Natural killer cell treated with Interleukin-12 subunit alpha and Interleukin-12 subunit beta and Interleukin-15 and Interleukin-18, amount 100 ng/mL, for 72 hours (primary cell): ENCODE measurements at places on chromosomes 6 and 20.

DNA sequence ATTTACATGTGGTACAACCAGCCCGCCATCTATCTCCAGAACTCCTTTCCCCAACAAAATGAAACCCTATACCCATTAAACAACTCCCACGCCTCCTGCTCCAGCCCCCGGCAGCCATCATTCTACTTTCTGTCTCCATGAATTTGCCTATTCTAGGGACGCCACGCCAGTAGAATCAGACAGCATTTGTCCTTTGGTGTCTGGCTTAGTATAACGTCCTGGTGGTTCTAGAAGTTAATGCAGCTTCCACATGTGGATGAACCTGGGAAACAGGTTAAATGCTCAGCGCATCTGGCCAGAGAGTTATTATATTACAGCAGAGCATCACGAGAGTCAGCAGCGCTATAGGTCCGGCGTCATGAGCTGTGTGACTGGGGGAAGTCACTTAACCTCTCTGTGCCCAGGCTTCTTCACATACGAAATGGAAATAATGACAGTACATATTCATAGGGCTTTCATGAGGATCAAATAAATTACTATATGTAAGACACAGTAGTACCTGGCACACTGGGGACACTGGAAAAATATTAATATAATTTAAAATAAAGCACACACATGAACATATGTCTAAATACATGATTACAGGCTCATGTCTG lies 178.7 kb upstream of the TAB2 start:
- H3K4me3 ChIP-seq: peak overlapping the region; percentile 47
- no peak for DNase-seq
- peak overlapping the region; percentile 99 for H3K27ac ChIP-seq

DNA sequence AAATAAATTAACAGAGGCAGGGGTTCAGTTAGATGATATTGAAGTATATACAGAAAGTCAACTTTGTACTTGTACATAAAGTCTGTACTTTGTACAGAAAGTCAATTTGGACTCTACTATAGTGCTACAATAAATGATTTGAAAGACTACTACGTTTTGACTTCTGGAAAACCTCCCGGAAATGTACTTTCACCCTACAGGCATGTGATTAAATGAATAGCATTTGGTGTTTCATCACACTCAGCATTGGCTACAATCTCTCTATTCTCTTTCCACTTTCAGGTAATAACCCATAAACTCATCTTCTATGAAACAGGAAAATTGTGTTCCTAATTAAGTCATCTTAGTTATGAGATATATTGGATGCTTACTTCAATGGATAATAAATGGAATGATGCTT lies 25.6 kb upstream of the MC3R start:
- DNase-seq: no peak
- H3K4me1 ChIP-seq: no peaks in the 10 kb centered on the region
- H3K27ac ChIP-seq: no peak overlapping the region
- H3K4me3 ChIP-seq: no peak overlapping the region
- peaks cover 13% of the 10 kb centered on the region for H3K27me3 ChIP-seq

GRCh38 chr6:100022847-100023246 lies 28.8 kb upstream of the MCHR2 start:
- no peak overlapping the region for H3K27ac ChIP-seq
- H3K36me3 ChIP-seq: no peaks in the 10 kb centered on the region
- no peak overlapping the region for H3K4me3 ChIP-seq
- no peak for DNase-seq

GRCh38 chr6:37868447-37868825 lies 48.9 kb downstream of the ZFAND3 start:
- peak overlapping the region; percentile 78 for H3K27ac ChIP-seq
- no peaks in the 10 kb centered on the region for H3K36me3 ChIP-seq
- peaks cover 76% of the 10 kb centered on the region for H3K4me1 ChIP-seq
- no peaks in the 10 kb centered on the region for H3K27me3 ChIP-seq
- H3K4me3 ChIP-seq: peak overlapping the region; percentile 83

GRCh38 chr6:144223686-144224085 lies 61.4 kb upstream of the UTRN start:
- DNase-seq: no peak
- no peaks in the 10 kb centered on the region for H3K36me3 ChIP-seq
- H3K27me3 ChIP-seq: no peaks in the 10 kb centered on the region
- H3K27ac ChIP-seq: no peak overlapping the region

- no peak overlapping the region for H3K27ac ChIP-seq
- H3K36me3 ChIP-seq: peaks cover 23% of the 10 kb centered on the region
- DNase-seq: no peak
- H3K4me3 ChIP-seq: no peak overlapping the region
Observed at GRCh38 chr20:58361481-58362205, 27.4 kb upstream of the VAPB start.

DNA sequence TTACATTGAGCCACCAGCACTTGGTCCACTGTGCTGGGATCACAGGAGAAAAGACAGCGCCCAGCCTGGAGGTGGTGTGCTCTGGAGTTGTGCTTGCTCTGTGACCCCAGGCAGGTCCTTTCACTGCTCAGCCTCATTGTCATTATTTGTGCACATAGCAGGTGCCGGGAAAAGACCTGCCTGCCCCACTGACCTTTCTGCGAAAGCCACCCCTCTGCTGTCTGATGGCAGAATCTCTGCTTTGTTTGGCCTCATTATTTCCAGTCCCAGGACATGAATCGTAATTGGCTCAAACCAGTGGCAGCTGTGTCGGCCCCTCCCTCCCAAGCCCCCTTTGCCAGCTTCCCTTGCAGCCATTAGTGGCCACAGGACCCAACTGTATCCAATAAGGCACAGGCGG lies 185.2 kb upstream of the UST start:
- peaks cover 72% of the 10 kb centered on the region for H3K27me3 ChIP-seq
- peaks cover 35% of the 10 kb centered on the region for H3K4me1 ChIP-seq
- no peak overlapping the region for H3K4me3 ChIP-seq

- no peaks in the 10 kb centered on the region for H3K36me3 ChIP-seq
- no peaks in the 10 kb centered on the region for H3K4me1 ChIP-seq
- no peak overlapping the region for H3K4me3 ChIP-seq
- H3K27me3 ChIP-seq: peaks cover 3% of the 10 kb centered on the region
- DNase-seq: no peak
Observed at GRCh38 chr20:38231531-38232121, 28.9 kb downstream of the KIAA1755 start.

DNA sequence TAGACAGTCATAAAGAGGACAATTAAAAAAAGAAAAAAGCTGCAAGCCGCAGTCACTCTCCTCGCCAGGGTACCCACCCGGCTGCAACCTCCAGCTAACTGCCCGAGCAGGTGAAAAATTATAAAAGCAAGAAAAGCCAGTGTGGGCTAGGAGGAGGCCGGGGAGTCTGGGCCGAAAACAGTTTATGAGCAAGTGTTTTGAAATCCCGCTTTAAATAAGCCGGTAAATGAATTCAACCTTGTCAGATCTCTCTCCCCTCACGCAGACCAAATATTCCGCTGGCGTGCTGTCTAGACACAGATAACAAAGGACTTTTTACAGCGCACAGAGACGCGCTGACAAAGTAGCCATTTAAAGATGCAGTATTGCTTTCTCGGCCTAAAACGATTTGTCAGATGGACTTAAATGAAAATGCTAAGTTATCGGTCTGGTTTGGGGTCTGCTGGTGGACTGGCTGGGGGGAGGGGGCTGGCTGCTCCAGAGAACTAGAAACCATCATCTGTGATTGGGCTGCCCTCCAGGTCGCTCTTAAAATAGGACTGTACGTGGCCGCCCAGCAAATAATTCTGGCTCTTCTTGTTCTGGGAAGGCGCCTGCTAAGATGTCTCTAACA lies 24.6 kb downstream of the PMEPA1 start:
- peaks cover 13% of the 10 kb centered on the region for H3K27me3 ChIP-seq
- no peak for DNase-seq
- no peaks in the 10 kb centered on the region for H3K36me3 ChIP-seq
- peaks cover 14% of the 10 kb centered on the region for H3K4me1 ChIP-seq

DNA sequence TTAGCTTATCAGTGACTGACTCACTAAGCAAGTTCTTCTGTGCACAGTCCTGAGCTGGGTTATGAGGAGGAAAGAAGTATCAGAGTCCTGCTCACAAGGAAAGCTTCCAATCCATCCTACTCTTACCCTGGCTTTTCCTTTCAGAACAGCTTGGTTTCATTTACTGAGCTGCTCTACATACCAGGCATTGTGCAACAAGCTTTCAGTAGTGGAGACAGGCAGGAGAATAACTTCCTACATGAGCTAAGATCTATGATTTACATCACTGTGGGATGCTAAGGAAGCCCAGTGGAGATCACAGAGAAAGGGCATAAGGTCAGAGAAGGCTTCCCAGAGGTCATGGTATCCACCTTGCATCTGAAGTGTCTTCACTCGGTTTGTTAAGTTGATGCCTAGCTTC lies 144.5 kb downstream of the MAP3K7 start:
- H3K4me3 ChIP-seq: no peak overlapping the region
- peaks cover 15% of the 10 kb centered on the region for H3K4me1 ChIP-seq
- H3K36me3 ChIP-seq: no peaks in the 10 kb centered on the region
- DNase-seq: no peak

DNA sequence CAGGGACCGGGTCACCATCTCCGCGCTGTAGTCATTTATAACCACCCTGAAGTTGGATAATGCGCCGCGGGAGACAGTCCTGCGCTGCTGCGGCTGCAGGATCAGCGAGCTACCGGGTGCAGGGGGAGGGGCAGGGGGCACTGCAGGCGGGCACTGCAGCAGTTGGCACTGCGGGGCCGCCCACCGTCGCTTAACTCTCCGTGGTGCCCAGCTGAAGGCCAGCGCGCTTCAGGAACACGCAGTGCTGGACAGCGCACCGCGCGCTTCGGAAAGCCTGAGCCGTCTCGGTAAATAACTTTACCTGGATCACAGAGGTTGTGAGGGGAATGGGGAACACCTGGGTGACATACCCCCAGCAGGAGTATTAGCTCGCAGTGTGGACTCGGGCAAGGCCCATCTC lies 12.4 kb upstream of the LRFN2 start:
- H3K4me1 ChIP-seq: peaks cover 4% of the 10 kb centered on the region
- no peak overlapping the region for H3K27ac ChIP-seq

DNA sequence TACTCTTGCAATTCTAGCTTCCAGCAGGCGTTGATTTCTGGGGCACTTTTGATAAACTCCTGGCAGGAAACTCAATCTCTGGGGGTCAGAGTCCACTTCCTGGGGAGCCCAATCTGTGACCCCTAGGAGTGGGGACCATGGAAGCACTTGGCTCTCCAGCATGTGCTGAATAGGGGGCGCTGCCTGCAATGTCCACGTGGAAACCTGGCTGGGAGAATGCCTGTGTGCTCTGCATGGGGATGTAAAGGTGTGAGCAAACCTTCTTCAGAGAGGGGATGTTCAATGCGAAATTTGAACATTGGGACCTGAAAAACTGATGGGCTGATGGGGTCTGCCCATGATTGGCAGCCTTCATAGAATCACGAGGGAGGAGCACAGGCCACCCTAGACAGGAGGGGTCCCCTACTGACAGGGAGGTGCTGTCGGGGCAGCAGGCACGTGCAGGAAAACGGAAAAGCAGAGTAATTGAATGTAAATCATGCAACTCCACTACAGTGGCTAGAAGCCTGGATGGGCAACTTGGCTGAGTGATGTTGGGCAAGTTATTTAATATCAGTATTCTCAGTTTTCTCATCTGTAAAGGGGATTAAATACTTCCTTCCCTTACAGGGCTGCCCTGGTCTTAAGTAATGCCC lies 47.8 kb downstream of the CEP43 start:
- H3K4me1 ChIP-seq: peaks cover 28% of the 10 kb centered on the region
- DNase-seq: no peak
- peak overlapping the region; percentile 84 for H3K27ac ChIP-seq
- H3K36me3 ChIP-seq: no peaks in the 10 kb centered on the region
- peak overlapping the region; percentile 67 for H3K4me3 ChIP-seq

DNA sequence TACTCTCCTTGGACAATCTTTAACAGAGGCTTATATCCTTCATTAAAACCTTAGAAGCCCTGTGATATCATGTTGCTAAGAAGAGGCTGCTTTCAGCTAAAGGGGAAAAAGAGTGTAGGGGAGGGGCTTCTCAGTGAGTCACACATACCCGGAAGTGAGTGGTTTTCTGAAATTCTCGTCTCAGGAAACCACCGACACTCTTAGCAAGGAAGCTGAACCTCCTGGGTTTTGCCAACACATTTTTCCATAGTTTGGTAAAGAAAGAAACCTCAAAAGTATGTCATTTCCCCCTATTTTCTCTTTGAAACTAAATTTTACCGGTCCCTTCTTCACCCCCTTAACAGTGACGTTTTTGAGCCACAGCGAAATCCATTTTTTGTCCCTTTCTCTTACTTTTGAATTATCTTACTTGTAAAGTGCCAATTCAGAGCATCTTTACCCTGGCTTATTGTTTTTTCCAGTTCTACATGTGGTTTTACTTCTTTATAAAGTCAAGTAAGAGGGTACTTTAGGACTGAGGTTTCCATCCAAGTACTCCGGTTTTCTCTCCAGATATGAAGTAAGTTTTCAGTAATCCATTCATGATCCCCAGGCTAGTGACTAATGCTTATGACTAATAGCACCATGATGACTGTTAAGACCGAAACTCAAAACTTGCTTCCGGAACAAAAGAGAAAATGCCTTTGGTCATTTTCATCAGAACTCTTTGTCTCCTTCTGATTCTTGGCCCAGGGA lies 219.3 kb downstream of the ARHGAP18 start:
- H3K4me3 ChIP-seq: peak overlapping the region; percentile 87
- no peaks in the 10 kb centered on the region for H3K27me3 ChIP-seq
- DNase-seq: peak; percentile 82
- peak overlapping the region; percentile 98 for H3K27ac ChIP-seq
- peaks cover 29% of the 10 kb centered on the region for H3K4me1 ChIP-seq

GRCh38 chr6:160028487-160029275 lies 59.8 kb downstream of the IGF2R start:
- DNase-seq: no peak
- H3K4me3 ChIP-seq: peak overlapping the region; percentile 19
- peaks cover 38% of the 10 kb centered on the region for H3K36me3 ChIP-seq
- H3K4me1 ChIP-seq: peaks cover 45% of the 10 kb centered on the region
- H3K27me3 ChIP-seq: no peaks in the 10 kb centered on the region
- peak overlapping the region; percentile 70 for H3K27ac ChIP-seq

DNA sequence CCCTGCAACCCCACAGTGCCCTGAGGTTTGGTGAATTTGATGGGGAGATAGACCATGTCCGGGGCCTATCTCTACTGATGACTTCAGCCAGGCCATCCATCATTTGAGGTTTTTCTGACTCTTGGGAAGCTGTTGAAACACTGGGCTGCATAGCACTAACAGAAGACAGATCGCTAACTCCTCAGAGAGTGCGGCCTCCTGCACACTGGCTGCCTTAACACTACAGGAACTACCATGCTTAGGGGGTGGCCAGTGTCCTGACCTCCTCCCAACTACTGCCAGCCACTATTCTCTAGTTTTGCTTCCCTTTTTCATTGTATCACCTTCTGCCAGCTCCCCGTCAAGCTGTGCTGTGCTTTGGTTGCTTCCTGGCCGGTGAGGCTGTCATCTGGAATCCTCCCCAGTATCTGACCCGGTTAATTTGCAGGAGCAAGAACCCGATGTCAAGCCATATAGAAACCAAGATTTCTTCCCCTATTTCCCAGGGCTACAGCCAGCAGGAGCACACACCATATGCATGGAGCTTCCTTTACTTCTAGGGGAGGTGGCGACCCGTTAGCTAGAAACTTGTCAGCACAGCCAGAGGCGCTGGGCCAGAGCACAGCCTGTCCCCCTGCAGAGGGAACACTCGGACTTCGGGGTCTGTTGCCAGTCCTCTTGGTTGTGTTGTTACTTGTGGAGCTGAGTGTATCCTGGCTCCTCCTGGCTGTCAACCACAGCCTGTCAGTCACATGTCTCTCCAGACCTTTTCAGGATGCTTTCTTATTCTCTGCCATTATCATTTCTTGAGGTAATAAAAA lies 57.3 kb upstream of the TRAF3IP2 start:
- H3K4me3 ChIP-seq: no peak overlapping the region
- H3K36me3 ChIP-seq: peaks cover 13% of the 10 kb centered on the region
- H3K27ac ChIP-seq: peak overlapping the region; percentile 44
- DNase-seq: no peak
